ENCODE measurements at places on chromosomes 6 and 20. TPM values are rescaled to one million over a fixed set of nuclear protein-coding genes. Genes with fewer than 3 reads are reported as not detected.

The AKAP7 gene
- total RNA-seq = 8.1 TPM

The NKAIN4 gene
- total RNA-seq = not detected

The GNAS gene
- total RNA-seq = 907 TPM

The UBE2C gene
- 0.50 TPM for total RNA-seq

The BPIFB4 gene
- not detected for total RNA-seq

The HUS1B gene
- total RNA-seq = 2.1 TPM

The MLIP gene
- not detected for total RNA-seq

The CNKSR3 gene
- total RNA-seq = 0.17 TPM

The TRIM40 gene
- total RNA-seq = not detected

The EIF6 gene
- total RNA-seq = 39.9 TPM

The TFB1M gene
- 45.4 TPM for total RNA-seq

The SS18L1 gene
- 24.2 TPM for total RNA-seq

The DSTN gene
- total RNA-seq = 32.0 TPM

The MEP1A gene
- total RNA-seq = not detected

The PPIL6 gene
- total RNA-seq = 0.58 TPM

The VARS2 gene
- 47.3 TPM for total RNA-seq

The FAM210B gene
- total RNA-seq = 31.8 TPM

The PPP1R16B gene
- 22.0 TPM for total RNA-seq

The TXLNB gene
- total RNA-seq = 0.66 TPM

The TBCC gene
- 55.7 TPM for total RNA-seq

The NRN1 gene
- total RNA-seq = 0.22 TPM

The C2 gene
- 3.1 TPM for total RNA-seq

The MUC21 gene
- not detected for total RNA-seq

The GHRH gene
- total RNA-seq = not detected

The CSTF1 gene
- 52.4 TPM for total RNA-seq

The KATNA1 gene
- 22.6 TPM for total RNA-seq

The PLA2G7 gene
- not detected for total RNA-seq

The ARFRP1 gene
- 89.4 TPM for total RNA-seq

The TMEM74B gene
- 0.22 TPM for total RNA-seq

The FAM83C gene
- total RNA-seq = not detected

The SLC26A8 gene
- 0.27 TPM for total RNA-seq

The OR2B6 gene
- total RNA-seq = not detected

The OR2J3 gene
- not detected for total RNA-seq

The OXT gene
- total RNA-seq = 2.3 TPM

The MRPL2 gene
- total RNA-seq = 32.0 TPM

The DUSP15 gene
- total RNA-seq = not detected
